ENCODE measurements at places on chromosomes 11 and 22.

- no peak for DNase-seq
These were observed 12.4 kb downstream of the POLR3H start for GRCh38 chr22:41531715-41532477.

DNA sequence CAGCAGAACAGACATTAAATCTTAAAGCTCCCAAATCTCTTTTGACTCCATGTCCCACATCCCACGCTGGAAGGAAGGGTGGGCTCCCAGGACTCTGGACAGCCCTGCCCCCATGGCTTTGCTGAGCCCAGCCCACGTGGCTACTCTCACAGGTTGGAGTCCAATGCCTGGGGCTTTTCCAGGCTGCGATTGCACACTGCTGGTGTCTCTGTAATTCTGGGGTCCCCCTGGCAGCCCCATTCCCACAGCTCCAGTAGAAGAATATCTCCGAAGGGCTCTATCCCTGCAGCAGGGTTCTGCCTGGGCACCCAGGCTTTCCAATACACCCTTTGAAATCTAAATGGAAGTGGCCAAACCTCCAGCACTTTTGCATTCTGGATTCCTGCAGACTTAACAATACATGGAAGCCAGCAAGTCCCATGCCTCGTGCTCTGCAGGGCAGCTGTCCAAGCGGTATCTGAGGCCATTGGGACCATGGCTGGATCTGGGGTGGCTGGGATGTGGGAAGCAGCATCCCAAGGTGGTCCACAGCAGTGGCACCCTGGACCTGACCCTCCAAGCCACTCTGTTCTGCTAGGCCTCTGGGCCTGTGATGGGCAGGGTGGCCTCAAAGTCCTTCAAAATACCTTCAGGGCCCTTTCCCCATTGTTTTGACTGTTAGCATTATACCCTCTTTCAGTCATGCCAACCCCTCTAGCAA lies 47.9 kb upstream of the TH start:
- DNase-seq: no peak

- DNase-seq: no peak
These were observed 17.5 kb downstream of the ADORA2A start for GRCh38 chr22:24444729-24445466.

DNA sequence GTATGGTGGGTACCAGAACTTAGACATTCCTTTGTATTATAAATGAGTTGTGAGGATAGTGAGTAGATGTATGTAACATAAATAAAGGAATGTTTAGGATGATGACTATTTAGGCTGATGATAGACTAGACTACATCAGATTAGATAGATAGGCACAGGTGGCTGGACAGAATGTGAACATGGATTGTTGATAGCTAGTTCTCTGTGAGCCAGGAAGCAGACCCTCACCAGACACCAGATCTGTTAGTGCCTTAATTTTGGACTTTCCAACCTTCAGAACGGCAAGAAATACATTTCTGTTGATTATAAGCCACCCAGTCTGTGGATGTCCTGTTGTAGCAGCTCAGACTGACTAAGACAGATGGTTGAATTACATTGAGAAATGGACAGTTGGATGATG lies 99.4 kb downstream of the SWAP70 start:
- no peak for DNase-seq

GRCh38 chr11:72721689-72722049 lies 30.5 kb downstream of the ARAP1 start:
- peak; percentile 56 for DNase-seq

- peak; percentile 73 for DNase-seq
These were observed 167.2 kb upstream of the ZBED5 start for GRCh38 chr11:11025087-11025486.

GRCh38 chr11:60788401-60789125 lies 3.4 kb downstream of the MS4A10 start:
- no peak for DNase-seq

DNA sequence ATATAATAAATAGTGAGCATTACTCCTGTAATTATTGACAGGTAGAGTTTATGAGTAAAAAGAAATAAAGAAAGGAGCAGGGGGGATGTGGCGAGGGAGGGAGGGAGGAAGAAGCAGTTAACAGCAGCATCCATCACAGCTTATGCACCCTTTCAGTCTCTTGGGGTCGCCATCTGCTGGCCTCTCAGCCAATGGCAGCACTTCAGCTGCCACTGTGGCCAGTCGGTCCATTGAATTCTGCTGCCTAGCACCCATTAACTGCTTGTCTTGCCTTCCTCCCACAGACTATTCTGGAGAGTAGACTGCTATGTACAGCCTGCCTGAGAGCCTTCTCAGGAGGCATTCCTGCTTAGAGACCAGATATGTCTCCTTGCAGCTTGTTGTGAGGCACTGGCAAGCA lies 388.3 kb downstream of the TENM4 start:
- peak; percentile 5 for DNase-seq

GRCh38 chr22:49715450-49715849 lies 112.2 kb downstream of the BRD1 start:
- DNase-seq: no peak

DNA sequence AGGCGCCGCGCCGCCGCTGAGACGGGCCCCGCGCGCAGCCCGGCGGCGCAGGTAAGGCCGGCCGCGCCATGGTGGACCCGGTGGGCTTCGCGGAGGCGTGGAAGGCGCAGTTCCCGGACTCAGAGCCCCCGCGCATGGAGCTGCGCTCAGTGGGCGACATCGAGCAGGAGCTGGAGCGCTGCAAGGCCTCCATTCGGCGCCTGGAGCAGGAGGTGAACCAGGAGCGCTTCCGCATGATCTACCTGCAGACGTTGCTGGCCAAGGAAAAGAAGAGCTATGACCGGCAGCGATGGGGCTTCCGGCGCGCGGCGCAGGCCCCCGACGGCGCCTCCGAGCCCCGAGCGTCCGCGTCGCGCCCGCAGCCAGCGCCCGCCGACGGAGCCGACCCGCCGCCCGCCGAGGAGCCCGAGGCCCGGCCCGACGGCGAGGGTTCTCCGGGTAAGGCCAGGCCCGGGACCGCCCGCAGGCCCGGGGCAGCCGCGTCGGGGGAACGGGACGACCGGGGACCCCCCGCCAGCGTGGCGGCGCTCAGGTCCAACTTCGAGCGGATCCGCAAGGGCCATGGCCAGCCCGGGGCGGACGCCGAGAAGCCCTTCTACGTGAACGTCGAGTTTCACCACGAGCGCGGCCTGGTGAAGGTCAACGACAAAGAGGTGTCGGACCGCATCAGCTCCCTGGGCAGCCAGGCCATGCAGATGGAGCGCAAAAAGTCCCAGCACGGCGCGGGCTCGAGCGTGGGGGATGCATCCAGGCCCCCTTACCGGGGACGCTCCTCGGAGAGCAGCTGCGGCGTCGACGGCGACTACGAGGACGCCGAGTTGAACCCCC lies 798 bp downstream of the BCR start:
- DNase-seq: no peak

DNA sequence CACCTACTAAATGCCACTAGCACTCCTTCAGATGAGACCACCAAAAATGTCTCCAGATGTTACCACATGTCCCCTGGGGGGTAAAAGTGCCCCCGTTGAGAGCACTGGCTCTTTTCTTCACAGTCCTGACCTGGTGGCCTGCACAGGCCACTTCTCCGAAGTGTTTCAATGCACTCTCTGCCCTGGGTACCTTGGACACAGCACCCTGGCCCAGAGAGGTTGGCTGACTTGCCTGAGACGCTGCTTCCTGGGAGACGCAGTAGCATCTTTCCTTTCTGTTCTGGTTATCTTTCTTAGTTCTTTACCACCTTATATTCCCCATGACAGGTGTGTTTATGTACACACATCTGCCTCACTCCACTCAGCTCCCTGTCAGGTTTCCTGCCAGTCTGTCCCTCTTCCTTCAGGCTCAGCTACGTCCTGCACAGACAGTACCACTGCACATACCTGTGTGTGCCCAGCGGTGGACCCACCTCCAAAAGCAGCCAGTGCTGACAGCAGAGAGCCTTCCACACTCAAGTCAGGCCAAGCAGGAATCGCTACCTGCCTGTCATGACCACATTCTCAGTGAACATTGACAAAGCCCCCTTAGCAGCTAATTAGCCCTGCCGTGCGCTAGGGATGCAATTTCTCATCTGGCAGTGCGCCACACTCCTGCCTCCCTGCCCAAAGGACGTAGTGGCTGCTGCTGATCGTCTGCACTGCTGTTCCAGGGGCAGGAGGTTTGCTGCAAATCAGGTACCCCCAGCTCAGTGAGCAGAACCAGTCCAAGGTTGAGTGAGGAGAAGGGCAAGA lies 39.0 kb downstream of the FAM83F start:
- DNase-seq: no peak

DNA sequence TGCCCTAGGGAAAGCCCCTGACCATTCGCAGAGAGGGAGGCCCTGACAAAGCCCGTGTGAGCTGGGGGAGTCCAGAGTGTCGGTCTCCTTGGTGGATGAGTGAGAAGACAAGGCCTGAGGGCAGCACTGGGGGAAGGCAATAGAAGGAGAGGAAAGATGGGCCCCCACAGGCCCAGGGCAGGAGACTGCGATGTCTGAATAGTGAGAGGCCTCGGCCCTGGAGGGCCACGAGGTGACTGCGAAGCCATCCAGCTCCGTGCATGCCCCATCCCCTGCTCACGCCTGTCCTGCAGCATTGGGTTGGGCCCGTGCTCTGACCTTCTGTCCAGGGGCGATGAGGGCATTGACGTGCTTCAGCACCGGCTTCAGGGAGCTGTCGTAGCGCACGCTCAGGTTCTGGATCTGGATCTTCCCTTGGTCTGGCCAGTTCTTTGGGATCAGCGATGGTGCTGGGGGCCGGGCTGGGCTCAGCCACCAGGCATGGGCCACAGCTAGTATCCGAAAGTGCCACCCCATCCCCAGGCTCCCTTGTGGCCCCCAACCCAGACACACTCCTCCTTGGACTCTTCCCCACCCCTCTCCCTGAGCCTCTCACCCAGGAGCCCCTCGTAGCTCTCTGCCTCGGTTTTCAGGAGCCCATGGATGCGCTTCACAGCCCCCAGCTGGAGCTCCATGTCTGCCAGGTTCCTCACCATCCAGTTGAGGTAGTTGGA lies 8.3 kb upstream of the KCNJ11 start:
- DNase-seq: no peak

- DNase-seq: no peak
These were observed 12.8 kb upstream of the CABP7 start for GRCh38 chr22:29707010-29707409.

DNA sequence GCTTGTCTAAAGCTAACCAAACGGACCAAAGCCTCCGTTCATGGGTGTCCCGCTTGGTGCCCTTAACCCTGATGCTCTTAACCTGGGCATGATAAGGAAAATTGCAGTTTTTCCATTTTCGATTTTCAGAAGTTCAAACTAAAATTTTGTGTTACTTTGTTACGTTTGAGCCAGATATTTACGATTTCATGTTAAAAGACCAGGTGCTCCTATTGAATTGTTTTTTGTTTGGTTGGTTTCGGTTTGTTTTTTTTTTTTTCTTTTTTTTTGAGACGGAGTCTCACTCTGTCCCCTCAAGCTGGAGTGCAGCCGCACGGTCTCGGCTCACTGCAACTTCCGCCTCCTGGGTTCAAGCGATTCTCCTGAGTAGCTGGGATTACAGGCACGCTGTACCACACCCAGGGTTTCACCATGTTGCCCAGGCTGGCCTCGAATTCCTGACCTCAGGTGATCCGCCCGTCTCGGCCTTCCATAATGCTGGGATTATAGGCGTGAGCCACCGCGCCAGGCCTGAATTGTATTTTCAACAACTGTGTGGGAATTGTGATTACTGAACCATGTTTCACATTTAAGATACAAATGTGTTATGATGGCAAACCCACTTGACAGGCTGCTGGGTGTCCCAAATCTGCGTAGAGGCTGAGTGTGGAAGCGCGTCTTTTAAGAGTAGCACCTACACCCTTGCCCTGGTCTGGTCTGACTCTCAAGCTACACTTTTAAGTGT lies 864 bp upstream of the USP28 start:
- DNase-seq: no peak

- DNase-seq: no peak
These were observed 15.5 kb upstream of the CD81 start for GRCh38 chr11:2361565-2361964.

DNA sequence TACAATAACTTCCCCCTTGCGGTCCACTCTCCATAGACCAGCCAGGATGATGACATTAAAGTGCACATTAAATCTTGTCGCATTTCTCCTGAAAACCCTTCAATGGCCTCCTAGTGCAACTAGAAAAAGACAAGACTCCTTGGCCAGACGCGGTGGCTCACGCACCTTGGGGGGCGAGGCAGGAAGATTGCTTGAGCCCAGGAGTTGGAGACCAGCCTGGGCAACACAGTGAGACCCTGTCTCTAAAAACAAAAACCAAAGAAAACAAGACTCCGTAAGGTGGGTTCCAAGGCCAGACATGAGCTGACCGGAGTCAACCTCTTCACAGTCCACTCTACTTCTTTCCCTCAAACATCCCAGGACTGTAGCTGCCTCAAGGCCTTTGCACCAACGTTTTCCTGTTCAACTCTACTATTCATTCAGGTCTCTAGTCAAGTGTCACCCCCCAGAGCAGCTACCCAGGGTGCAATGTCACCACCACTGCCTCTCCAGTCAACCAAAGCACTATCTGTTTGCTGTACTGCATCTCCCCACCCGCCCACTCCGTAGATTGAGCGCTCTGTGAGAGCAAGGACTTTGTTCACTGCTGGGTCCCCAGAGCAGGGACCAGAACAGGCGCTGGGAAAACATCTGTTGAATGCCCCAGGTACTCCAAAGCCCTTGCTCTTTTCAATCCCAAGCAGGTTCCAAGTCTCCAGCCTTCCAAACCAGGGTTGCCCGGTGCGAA lies 739 bp downstream of the ZMAT5 start:
- peak; percentile 21 for DNase-seq

GRCh38 chr11:86459002-86459385 lies 84.3 kb downstream of the CCDC81 start:
- DNase-seq: no peak

DNA sequence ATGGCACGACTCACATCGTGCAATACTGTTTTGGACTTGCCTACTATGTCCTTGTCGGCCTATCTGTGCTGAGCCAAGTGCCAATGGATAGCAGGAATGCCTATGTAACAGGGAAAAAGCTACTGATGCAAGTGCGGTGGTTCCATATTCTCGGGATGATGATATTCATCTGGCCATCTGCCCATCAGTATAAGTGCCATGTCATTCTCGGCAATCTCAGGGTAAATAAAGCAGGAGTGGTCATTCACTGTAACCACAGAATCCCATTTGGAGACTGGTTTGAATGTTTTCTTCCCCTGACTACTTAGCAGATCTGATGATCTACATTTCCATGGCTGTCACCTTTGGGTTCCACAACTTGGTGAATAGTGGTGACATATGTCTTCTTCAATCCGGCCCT lies 20.1 kb downstream of the OOSP3 start:
- no peak for DNase-seq

Measured in suppressor macrophage treated with lipopolysaccharide for 4 hours (primary cell).